ENCODE measurements at places on chromosomes 4 and X. TPM values are rescaled to one million over a fixed set of nuclear protein-coding genes. Genes with fewer than 3 reads are reported as not detected.

C1QTNF7 gene
- not detected for total RNA-seq

STBD1 gene
- total RNA-seq, result 3.6 TPM

LRIT3 gene
- total RNA-seq, result 0.26 TPM

SPANXN5 gene
- not detected for total RNA-seq

TSPAN6 gene
- total RNA-seq, result 0.93 TPM

CXCL3 gene
- total RNA-seq, result not detected

MPP1 gene
- total RNA-seq, result 12.6 TPM

PDGFRA gene
- total RNA-seq, result not detected

MID1 gene
- total RNA-seq, result not detected

SORCS2 gene
- not detected for total RNA-seq

Measured in CD4-positive, alpha-beta memory T cell (primary cell).